ENCODE measurements at places on chromosomes 1 and 21.
A peak's percentile ranks its signal among the peaks of the same experiment; 100 is the strongest.

- peaks cover 18% of the 10 kb centered on the region for H3K4me1 ChIP-seq
- H3K4me3 ChIP-seq = no peak overlapping the region
- DNase-seq = no peak
- H3K36me3 ChIP-seq = peaks cover 24% of the 10 kb centered on the region
- peak overlapping the region; percentile 17 for H3K27ac ChIP-seq
Measured at GRCh38 chr1:89822999-89823628, 2.3 kb downstream of the LRRC8D start.

DNA sequence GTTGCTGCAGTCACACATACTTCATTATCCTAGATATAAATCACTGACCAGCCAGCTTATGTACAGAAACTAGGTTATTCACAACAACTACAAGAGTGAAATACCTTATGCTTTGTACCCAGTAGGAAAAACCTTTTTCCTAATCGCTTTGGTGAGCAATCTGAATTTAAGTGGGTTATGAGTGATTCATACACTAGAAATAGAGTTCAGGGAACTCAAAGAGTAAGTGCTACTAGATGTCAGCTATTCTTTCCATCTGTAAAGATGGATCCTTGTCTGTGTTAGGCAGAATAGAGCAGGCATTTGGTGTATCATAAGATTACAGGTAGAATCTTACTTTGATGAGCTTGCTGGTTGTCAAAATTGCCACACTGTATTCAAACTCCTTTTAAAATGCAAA is 101.9 kb downstream of the ZNF644 start:
- peaks cover 35% of the 10 kb centered on the region for H3K36me3 ChIP-seq
- H3K4me3 ChIP-seq = no peak overlapping the region
- H3K27ac ChIP-seq = no peak overlapping the region
- peaks cover 48% of the 10 kb centered on the region for H3K4me1 ChIP-seq
- H3K27me3 ChIP-seq = no peaks in the 10 kb centered on the region

- no peak overlapping the region for H3K4me3 ChIP-seq
- H3K4me1 ChIP-seq = peaks cover 25% of the 10 kb centered on the region
- peak overlapping the region; percentile 12 for H3K27ac ChIP-seq
- H3K27me3 ChIP-seq = no peaks in the 10 kb centered on the region
Measured at GRCh38 chr1:39410915-39411436, 80.5 kb upstream of the BMP8A start.

GRCh38 chr21:45514311-45515021 is 27.8 kb downstream of the SLC19A1 start:
- no peak for DNase-seq
- H3K4me3 ChIP-seq = no peak overlapping the region
- no peak overlapping the region for H3K27ac ChIP-seq
- H3K4me1 ChIP-seq = peaks cover 3% of the 10 kb centered on the region

DNA sequence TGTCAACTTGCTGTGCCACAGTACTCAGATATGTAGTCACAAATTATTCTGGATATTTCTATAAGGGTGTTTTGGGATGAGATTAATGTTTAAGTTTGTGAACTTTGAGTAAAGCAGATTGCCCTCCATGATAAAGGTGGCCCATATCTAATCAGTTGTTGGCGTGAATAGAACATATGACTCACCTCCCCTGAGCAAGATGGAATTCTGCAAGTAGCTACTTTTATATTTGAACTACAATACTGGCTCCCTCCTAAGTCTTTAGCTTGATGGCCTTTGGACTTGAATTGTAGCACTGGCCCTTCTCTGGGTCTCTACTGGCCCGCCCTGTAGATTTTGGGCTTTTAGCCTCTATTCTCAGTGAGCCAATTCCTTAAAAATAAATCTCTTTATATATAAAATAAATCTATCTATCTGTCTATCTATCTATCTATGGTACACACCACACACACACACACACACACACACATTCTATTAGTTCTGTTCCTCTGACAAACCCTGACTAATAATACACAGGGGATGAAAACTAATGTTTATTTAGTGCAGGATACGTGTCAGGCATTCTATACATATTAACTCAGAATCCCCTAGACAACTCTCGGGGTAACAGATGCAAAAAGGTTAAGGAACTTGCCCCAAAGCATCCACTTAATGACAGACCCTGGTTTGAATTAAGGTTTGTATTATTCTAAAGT is 37.9 kb upstream of the PDC start:
- no peak overlapping the region for H3K4me3 ChIP-seq
- H3K36me3 ChIP-seq = peaks cover 3% of the 10 kb centered on the region
- H3K27me3 ChIP-seq = no peaks in the 10 kb centered on the region
- no peaks in the 10 kb centered on the region for H3K4me1 ChIP-seq
- DNase-seq = no peak

- peak overlapping the region; percentile 95 for H3K4me3 ChIP-seq
- peaks cover 75% of the 10 kb centered on the region for H3K4me1 ChIP-seq
- H3K36me3 ChIP-seq = peaks cover 45% of the 10 kb centered on the region
- H3K27ac ChIP-seq = peak overlapping the region; percentile 95
Measured at GRCh38 chr1:26544126-26544525, 14.6 kb downstream of the RPS6KA1 start.

GRCh38 chr1:230149751-230150584 is 82.9 kb downstream of the GALNT2 start:
- DNase-seq = no peak
- peaks cover 3% of the 10 kb centered on the region for H3K36me3 ChIP-seq
- no peak overlapping the region for H3K27ac ChIP-seq
- H3K27me3 ChIP-seq = no peaks in the 10 kb centered on the region
- peaks cover 48% of the 10 kb centered on the region for H3K4me1 ChIP-seq

DNA sequence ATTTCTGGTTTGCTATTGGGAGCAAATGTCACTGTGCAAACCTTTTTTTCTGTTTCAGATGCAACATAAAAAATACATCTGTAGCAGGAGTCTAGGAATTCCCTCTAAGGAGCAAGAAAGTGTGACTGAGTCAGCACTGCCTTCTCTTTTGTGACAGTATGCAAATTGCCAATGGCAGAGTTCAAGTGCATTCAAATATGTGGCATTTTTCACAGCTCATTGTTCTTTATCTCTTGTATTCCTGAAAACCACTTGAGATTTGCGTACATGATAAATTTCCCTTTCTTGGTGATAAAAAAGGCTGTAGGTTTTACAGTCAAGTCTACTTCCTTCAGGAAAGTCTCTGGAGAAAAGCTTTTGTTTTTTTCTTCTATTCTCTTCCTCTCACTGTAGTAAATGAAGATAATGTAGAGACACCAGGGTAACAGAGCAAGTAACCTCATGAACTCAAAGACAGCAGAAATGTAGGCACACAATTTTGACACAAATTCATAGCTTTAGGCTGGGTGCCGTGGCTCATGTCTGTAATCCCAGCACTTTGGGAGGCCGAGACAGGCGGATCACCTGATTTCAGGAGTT is 129.7 kb upstream of the L1TD1 start:
- no peak for DNase-seq
- H3K4me3 ChIP-seq = no peak overlapping the region
- no peak overlapping the region for H3K27ac ChIP-seq
- H3K27me3 ChIP-seq = no peaks in the 10 kb centered on the region

GRCh38 chr1:247347477-247348222 is 16.0 kb upstream of the ZNF496 start:
- peaks cover 5% of the 10 kb centered on the region for H3K27me3 ChIP-seq
- no peak overlapping the region for H3K27ac ChIP-seq
- H3K4me3 ChIP-seq = no peak overlapping the region
- no peaks in the 10 kb centered on the region for H3K4me1 ChIP-seq
- H3K36me3 ChIP-seq = no peaks in the 10 kb centered on the region
- DNase-seq = no peak

DNA sequence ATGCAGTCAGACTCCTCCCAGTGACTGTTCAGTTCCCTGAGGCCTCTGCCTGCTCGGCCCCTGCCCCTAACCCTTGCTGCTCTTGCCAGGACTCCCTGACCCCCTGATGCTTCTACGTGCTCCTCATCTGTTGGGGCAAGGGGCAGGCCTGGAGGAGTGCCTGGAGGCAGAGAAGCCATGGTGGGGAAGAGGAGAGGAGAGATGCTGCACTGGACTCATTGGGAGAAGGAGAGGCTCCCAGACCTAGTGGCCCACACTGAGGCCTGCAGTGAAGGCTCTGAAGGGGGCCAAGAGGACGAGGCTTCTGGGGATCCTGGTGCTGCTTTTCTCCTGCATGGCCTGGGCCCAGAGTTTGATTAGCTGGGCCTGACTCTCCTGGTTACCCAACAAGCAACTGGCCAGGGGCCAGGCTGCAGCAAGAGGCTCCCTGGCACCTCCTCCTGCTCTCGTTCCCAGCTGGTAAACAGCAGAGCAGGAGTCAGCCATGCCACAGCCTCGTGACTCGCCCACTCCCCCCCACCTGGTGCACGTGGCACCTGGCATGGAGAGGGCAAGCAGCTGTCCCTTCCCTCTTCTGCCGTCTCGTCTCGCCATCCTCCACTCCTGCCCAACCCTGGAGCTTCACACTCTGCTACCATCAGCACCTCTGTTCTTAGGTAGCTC is 847 bp upstream of the RORC start:
- no peak overlapping the region for H3K27ac ChIP-seq
- peaks cover 36% of the 10 kb centered on the region for H3K36me3 ChIP-seq
- DNase-seq = no peak
- peak overlapping the region; percentile 89 for H3K4me3 ChIP-seq

- no peaks in the 10 kb centered on the region for H3K27me3 ChIP-seq
- no peak for DNase-seq
- no peak overlapping the region for H3K4me3 ChIP-seq
- H3K36me3 ChIP-seq = peaks cover 21% of the 10 kb centered on the region
- H3K4me1 ChIP-seq = peaks cover 6% of the 10 kb centered on the region
Measured at GRCh38 chr1:16324456-16324890, 27.8 kb downstream of the FBXO42 start.

DNA sequence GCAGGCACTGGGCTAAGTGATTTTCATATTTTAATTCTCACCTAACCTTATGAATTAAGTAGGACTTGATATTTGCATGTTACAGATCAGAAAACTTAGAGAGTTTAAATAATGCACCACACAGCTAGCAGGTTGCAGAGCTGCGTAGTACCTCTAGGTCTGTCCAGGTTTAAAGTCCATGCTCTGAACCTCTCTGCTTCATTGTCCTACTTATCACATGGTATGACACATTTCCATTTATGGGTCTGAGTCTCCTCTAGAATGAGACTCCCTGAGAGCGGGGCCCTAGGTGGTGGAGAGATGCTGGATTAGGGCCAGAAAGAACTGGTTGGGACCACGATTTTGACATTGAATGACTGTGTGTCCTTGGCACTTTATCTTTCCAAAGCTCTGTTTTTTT is 102.5 kb upstream of the USP24 start:
- no peak overlapping the region for H3K27ac ChIP-seq
- H3K4me3 ChIP-seq = no peak overlapping the region
- H3K36me3 ChIP-seq = no peaks in the 10 kb centered on the region
- H3K27me3 ChIP-seq = peaks cover 32% of the 10 kb centered on the region
- no peak for DNase-seq
- H3K4me1 ChIP-seq = peaks cover 2% of the 10 kb centered on the region

GRCh38 chr1:151539321-151540020 is 638 bp upstream of the TUFT1 start:
- H3K4me3 ChIP-seq = peak overlapping the region; percentile 93
- no peak overlapping the region for H3K27ac ChIP-seq
- peaks cover 20% of the 10 kb centered on the region for H3K4me1 ChIP-seq
- DNase-seq = no peak
- H3K36me3 ChIP-seq = no peaks in the 10 kb centered on the region
- H3K27me3 ChIP-seq = peaks cover 15% of the 10 kb centered on the region

- peaks cover 43% of the 10 kb centered on the region for H3K27me3 ChIP-seq
- H3K36me3 ChIP-seq = no peaks in the 10 kb centered on the region
- DNase-seq = no peak
- H3K27ac ChIP-seq = no peak overlapping the region
- no peaks in the 10 kb centered on the region for H3K4me1 ChIP-seq
- H3K4me3 ChIP-seq = no peak overlapping the region
Measured at GRCh38 chr1:200237066-200237465, 172.8 kb downstream of the ZNF281 start.

DNA sequence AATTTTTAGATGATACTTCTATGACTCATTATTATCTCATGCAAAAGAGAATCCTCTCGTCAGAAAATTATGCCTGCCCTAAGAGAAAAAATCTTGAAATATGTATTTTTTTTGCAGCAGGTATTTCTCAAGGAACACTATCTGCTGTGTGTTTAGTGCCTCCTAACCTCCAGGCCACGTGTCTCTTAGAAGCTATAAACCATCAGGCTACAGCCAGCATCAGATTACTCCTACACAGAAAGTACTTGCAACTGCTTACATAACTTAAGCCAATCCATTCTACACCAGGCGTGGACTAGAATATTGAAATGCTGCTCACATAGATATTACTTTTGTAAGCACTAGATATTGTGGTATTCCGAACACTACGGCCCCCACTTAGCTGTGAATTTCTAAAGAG is 933.4 kb downstream of the PLA2G4A start:
- no peaks in the 10 kb centered on the region for H3K27me3 ChIP-seq
- DNase-seq = no peak
- H3K4me1 ChIP-seq = no peaks in the 10 kb centered on the region
- H3K4me3 ChIP-seq = no peak overlapping the region
- no peak overlapping the region for H3K27ac ChIP-seq

DNA sequence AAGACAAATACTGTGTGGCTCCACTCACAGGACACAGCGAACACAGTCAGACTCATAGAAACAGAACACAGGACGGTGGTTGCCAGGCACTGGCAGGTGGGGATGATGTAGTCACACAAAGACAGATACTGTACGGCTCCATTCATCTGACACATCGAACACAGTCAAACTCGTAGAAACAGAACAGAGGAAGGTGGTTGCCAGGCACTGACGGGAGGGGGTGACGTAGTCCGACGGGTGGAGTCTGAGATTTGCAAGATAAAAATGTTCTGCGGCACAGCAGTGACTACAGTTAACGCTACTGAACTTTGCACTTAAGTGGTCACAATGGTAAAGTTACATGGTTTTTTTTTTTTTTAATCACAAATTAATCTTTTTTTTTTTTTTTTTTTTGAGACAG is 18.7 kb downstream of the C21orf58 start:
- H3K4me1 ChIP-seq = no peaks in the 10 kb centered on the region
- no peak overlapping the region for H3K4me3 ChIP-seq
- no peak for DNase-seq
- H3K36me3 ChIP-seq = peaks cover 6% of the 10 kb centered on the region

GRCh38 chr1:8247811-8248436 is 70.0 kb upstream of the SLC45A1 start:
- H3K27me3 ChIP-seq = no peaks in the 10 kb centered on the region
- no peak for DNase-seq
- peaks cover 6% of the 10 kb centered on the region for H3K4me1 ChIP-seq
- no peaks in the 10 kb centered on the region for H3K36me3 ChIP-seq
- H3K27ac ChIP-seq = no peak overlapping the region

- no peaks in the 10 kb centered on the region for H3K27me3 ChIP-seq
- DNase-seq = no peak
- peaks cover 63% of the 10 kb centered on the region for H3K4me1 ChIP-seq
- peaks cover 40% of the 10 kb centered on the region for H3K36me3 ChIP-seq
Measured at GRCh38 chr1:110874324-110875215, 1.6 kb downstream of the CD53 start.

DNA sequence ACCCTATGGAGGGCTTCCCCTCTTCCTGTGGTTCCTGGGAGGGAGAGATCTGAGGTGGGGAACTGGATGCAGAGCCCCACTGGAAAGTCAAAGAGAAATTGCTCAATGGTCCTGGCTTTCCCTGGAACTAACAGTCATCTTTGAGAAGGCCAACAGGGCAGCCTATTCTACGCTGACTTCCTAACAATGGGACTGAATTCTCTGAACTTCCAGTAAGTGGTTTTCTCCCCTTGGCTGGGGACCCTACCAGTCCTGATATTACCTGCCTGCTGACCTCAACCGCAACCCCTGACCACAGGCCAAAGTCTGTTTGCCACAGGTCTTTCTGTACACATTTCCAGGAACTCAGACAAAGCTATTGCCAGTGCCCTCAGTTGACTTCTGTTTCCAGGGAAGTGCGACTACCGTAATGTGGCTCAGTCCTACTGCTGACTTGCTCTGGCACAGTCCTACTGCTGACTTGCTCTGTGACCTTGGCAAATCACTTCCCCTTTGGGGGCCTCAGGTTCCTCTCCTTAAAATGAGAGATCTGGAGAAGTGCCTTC is 55.3 kb downstream of the C8B start:
- peaks cover 4% of the 10 kb centered on the region for H3K36me3 ChIP-seq
- H3K27ac ChIP-seq = no peak overlapping the region
- DNase-seq = no peak
- H3K4me3 ChIP-seq = no peak overlapping the region
